Cardiac muscle cell (in vitro differentiated cells and primary cell): ENCODE measurements at places on chromosomes 11 and 22.
A peak's percentile ranks its signal among the peaks of the same experiment; 100 is the strongest.

- peak; percentile 80 for DNase-seq
- peaks cover 30% of the 10 kb centered on the region for H3K4me1 ChIP-seq
- peak overlapping the region; percentile 96 for H3K4me3 ChIP-seq
- peak overlapping the region; percentile 96 for H3K27ac ChIP-seq
Measured at GRCh38 chr11:77819921-77820564, 479 bp downstream of the RSF1 start.

DNA sequence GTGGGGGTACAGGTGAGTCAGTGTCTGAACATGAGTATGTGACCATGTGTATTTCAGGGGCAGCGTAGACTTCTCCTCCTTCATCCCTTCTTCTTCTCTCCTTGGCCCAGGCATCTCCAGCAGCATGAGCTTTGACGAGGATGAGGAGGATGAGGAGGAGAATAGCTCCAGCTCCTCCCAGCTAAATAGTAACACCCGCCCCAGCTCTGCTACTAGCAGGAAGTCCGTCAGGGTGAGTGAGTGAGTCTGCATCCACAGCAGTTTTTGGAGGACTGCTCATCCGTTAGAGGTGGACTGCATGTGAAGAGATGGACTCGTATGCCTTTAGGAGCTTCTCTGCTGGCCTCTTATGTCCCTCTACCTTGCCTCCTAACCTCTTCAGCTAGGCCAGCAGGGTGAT lies 15.6 kb downstream of the TUB start:
- no peak for DNase-seq
- no peak overlapping the region for H3K27ac ChIP-seq
- H3K36me3 ChIP-seq, result peaks cover 5% of the 10 kb centered on the region
- H3K27me3 ChIP-seq, result no peaks in the 10 kb centered on the region
- H3K4me3 ChIP-seq, result no peak overlapping the region

- H3K27me3 ChIP-seq, result peaks cover 56% of the 10 kb centered on the region
- peaks cover 11% of the 10 kb centered on the region for H3K4me1 ChIP-seq
- no peak overlapping the region for H3K4me3 ChIP-seq
- H3K27ac ChIP-seq, result no peak overlapping the region
- no peak for DNase-seq
- H3K36me3 ChIP-seq, result no peaks in the 10 kb centered on the region
Measured at GRCh38 chr11:126595560-126595959, 240.1 kb downstream of the ST3GAL4 start.

DNA sequence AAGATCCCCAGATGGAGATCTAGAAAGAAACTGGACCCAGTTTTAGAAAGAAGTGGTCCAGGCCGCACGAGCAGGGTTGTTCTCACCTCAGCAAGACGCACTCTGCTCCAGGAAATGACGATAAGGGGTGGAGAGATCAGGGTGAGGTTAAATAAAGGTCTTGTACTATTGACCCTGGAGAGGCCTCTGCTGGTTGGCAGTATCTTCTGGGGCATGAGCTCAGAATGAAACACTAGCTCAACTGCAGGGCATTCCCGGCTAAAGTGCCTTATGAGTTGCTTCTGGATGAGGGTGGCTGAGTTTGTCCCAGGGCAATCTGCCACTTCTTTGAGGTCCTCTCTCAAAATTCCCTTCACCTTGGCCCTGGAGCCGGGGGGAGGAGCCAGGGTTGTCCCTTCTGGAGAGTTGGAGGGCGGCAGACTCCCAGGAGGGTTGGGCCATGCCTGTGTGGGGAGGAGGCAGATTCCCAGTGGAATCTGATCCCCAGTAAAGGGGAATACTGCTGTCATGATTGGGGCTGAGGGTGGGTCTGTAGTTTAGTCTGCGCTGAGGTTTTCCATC lies 10.9 kb downstream of the USP2 start:
- H3K27ac ChIP-seq, result peak overlapping the region; percentile 88
- H3K27me3 ChIP-seq, result no peaks in the 10 kb centered on the region

DNA sequence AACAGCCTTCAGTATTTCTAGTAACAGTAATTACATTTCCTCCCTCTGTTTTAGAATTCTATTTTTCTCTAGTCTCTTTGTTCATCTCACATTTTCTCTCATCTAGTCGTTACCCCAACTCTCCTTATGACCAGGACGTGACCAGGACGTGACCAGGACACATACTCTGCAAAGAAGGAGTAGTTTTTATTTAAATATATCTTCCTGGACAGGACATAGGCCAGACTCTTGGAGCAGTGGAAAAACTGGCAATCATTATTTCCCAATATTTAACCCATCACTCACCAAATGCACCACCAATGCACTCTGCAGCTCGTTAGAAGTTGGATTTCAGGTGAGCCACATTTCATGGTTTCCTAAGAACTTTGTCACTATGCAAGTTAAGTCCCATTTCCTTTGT lies 40.3 kb upstream of the POGLUT3 start:
- no peak overlapping the region for H3K4me3 ChIP-seq
- H3K27me3 ChIP-seq, result no peaks in the 10 kb centered on the region
- H3K4me1 ChIP-seq, result peaks cover 20% of the 10 kb centered on the region
- DNase-seq, result no peak
- no peaks in the 10 kb centered on the region for H3K36me3 ChIP-seq
- peak overlapping the region; percentile 65 for H3K27ac ChIP-seq

GRCh38 chr11:13205486-13205885 lies 72.1 kb upstream of the BMAL1 start:
- no peak overlapping the region for H3K27ac ChIP-seq
- H3K27me3 ChIP-seq, result no peaks in the 10 kb centered on the region
- H3K36me3 ChIP-seq, result no peaks in the 10 kb centered on the region
- peaks cover 17% of the 10 kb centered on the region for H3K4me1 ChIP-seq
- no peak for DNase-seq
- H3K4me3 ChIP-seq, result no peak overlapping the region

DNA sequence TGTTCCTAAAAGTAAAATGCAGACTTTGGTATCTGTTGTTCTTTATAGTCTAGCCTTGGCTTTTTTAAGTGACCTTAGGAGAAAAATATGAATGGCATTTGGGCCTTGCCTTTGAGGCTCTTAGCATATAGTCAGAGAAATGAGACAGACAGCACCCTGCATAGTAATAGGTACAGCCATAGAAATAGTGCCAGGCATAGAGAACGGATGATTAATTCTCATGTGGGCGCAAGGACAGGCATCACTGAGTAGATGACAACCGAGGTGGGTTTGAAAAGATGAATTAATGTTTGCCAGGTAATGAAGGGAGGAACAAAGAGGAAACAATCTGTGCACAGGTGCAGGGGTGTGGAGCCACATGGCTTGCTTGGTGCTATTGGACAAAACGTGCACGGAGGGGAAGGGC lies 90.5 kb downstream of the BMAL1 start:
- no peak for DNase-seq
- H3K27ac ChIP-seq, result no peak overlapping the region
- no peaks in the 10 kb centered on the region for H3K36me3 ChIP-seq
- H3K4me1 ChIP-seq, result no peaks in the 10 kb centered on the region
- H3K27me3 ChIP-seq, result no peaks in the 10 kb centered on the region

GRCh38 chr11:88501541-88501940 lies 164.0 kb upstream of the CTSC start:
- H3K27ac ChIP-seq, result no peak overlapping the region
- H3K4me3 ChIP-seq, result no peak overlapping the region
- no peaks in the 10 kb centered on the region for H3K4me1 ChIP-seq
- peaks cover 17% of the 10 kb centered on the region for H3K27me3 ChIP-seq

GRCh38 chr11:123145220-123145619 lies 49.8 kb downstream of the CLMP start:
- peak; percentile 91 for DNase-seq
- no peaks in the 10 kb centered on the region for H3K27me3 ChIP-seq
- H3K4me3 ChIP-seq, result no peak overlapping the region
- peaks cover 7% of the 10 kb centered on the region for H3K4me1 ChIP-seq

GRCh38 chr11:10328314-10329098 lies 23.6 kb downstream of the ADM start:
- no peak for DNase-seq
- H3K27me3 ChIP-seq, result no peaks in the 10 kb centered on the region
- no peak overlapping the region for H3K27ac ChIP-seq
- H3K36me3 ChIP-seq, result no peaks in the 10 kb centered on the region

DNA sequence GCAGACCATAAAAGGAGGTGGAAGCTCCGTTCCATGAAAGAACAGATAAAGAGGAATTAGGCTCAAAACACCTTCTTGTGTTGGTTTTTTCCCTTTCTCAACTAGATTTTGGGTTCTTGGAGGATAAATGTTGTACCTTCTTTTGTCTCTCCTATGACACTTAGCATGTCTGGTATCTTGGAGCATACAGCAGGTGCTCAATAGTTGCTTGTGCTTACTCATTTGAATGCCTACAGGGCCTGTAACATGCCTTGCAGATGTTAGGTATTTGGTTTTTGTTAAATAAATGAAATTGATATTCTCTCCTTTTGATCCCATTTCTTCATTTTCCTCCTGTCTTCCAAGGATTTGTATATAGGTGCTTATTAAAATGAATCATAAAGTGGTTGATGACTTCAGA lies 16.4 kb upstream of the PLET1 start:
- H3K4me1 ChIP-seq, result peaks cover 7% of the 10 kb centered on the region
- H3K4me3 ChIP-seq, result no peak overlapping the region
- H3K36me3 ChIP-seq, result no peaks in the 10 kb centered on the region
- no peak overlapping the region for H3K27ac ChIP-seq
- DNase-seq, result no peak

GRCh38 chr11:65424205-65425104 lies 1.9 kb downstream of the NEAT1 start:
- H3K4me1 ChIP-seq, result peaks cover 78% of the 10 kb centered on the region
- no peaks in the 10 kb centered on the region for H3K36me3 ChIP-seq

GRCh38 chr22:45211848-45212247 lies 28.8 kb downstream of the KIAA0930 start:
- no peak overlapping the region for H3K27ac ChIP-seq
- no peaks in the 10 kb centered on the region for H3K36me3 ChIP-seq
- H3K27me3 ChIP-seq, result no peaks in the 10 kb centered on the region
- no peak for DNase-seq
- no peak overlapping the region for H3K4me3 ChIP-seq

DNA sequence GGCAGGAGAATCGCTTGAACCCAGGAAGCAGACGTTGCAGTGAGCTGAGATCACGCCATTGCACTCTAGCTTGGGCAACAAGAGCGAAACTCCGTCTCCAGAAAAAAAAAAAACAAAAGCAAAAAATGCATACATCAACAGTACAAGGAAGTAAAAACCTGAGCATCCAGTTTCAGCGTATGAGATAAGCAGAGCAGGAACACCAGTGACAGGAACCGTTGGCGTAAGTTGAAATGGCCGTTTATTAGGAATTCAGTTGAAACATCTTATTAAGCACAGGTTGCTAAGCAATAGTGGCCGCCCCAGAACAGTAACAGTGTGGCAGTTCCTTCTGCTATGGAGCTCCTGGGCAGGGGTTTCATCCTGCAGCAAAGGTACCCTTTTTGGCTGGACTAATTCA lies 4.0 kb upstream of the L3MBTL2 start:
- no peak overlapping the region for H3K4me3 ChIP-seq
- H3K27me3 ChIP-seq, result peaks cover 50% of the 10 kb centered on the region
- peaks cover 5% of the 10 kb centered on the region for H3K4me1 ChIP-seq

DNA sequence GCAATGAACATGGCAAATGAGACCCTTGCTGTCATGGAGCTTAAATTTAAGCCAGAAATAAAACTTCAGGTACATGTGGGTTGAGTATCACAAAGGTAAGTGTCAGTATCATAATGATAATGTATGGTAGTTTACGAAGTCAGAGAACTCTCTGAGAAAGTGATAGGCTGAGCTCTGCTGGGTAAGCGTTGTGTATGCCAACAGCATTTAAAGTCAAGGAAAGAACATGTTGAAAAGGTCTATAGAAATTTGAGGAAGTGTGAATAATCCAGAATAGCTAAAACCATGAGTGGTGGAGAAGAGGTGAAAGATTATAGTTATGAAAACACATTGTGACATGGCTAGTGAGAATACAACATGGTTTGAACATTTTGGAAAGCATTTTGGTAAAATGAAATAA lies 17.4 kb upstream of the CTSC start:
- no peaks in the 10 kb centered on the region for H3K4me1 ChIP-seq
- no peak for DNase-seq
- H3K4me3 ChIP-seq, result no peak overlapping the region
- H3K27ac ChIP-seq, result no peak overlapping the region
- no peaks in the 10 kb centered on the region for H3K36me3 ChIP-seq

GRCh38 chr11:13761716-13762115 lies 93.2 kb downstream of the FAR1 start:
- H3K27ac ChIP-seq, result no peak overlapping the region
- no peaks in the 10 kb centered on the region for H3K27me3 ChIP-seq
- no peaks in the 10 kb centered on the region for H3K4me1 ChIP-seq
- no peak overlapping the region for H3K4me3 ChIP-seq

DNA sequence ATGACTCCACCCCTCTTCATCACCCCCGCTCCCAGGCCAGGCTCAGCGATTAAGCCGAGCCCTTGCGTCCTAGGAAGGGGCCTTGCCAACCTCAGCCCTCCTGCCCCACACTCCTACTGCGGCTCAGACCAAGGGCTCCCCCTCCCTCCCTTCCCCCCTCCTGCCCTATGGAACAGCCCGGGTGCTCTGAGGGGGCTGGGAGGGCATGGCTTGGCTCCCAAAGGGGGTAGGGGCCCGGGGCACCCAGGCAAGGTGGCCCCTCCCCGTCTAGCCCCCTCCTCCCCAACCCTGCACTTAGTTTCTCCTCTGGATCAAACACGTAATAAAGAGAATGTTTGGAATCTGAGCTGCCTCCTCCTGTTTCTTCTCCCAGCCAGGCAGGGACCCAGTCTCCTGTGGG lies 6.3 kb downstream of the RCOR2 start:
- peaks cover 45% of the 10 kb centered on the region for H3K4me1 ChIP-seq
- no peak overlapping the region for H3K4me3 ChIP-seq
- peaks cover 5% of the 10 kb centered on the region for H3K36me3 ChIP-seq
- DNase-seq, result no peak
- no peaks in the 10 kb centered on the region for H3K27me3 ChIP-seq

GRCh38 chr11:4044976-4045646 lies 49.5 kb upstream of the RRM1 start:
- no peaks in the 10 kb centered on the region for H3K27me3 ChIP-seq
- H3K27ac ChIP-seq, result peak overlapping the region; percentile 28
- H3K4me3 ChIP-seq, result no peak overlapping the region
- H3K4me1 ChIP-seq, result no peaks in the 10 kb centered on the region
- DNase-seq, result no peak

DNA sequence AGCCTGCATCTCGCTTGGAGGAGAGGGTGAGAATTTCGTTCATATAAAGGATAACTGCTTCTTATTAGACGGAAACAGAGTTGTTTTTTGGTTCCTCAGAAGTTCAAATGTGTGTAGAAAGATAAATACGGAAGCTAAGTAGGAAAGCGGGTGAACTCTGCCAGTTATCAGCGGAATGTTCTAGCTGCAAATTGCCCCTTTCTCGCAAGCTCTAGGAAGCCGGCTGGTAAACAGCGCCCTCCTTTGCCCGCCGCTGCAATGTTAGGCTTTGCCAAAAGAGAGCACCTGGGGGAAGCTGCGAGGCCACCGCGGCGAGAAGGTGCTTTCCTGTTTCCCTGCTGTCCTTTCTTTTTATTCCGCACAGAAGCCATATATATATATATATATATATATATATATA lies 67.0 kb downstream of the IGLL5 start:
- no peaks in the 10 kb centered on the region for H3K4me1 ChIP-seq
- H3K4me3 ChIP-seq, result no peak overlapping the region
- DNase-seq, result no peak
- no peaks in the 10 kb centered on the region for H3K27me3 ChIP-seq

- H3K27ac ChIP-seq, result no peak overlapping the region
- DNase-seq, result peak; percentile 59
Measured at GRCh38 chr11:128759597-128759996, 65.7 kb downstream of the FLI1 start.
